ENCODE measurements at places on chromosomes 5 and 9.

DNA sequence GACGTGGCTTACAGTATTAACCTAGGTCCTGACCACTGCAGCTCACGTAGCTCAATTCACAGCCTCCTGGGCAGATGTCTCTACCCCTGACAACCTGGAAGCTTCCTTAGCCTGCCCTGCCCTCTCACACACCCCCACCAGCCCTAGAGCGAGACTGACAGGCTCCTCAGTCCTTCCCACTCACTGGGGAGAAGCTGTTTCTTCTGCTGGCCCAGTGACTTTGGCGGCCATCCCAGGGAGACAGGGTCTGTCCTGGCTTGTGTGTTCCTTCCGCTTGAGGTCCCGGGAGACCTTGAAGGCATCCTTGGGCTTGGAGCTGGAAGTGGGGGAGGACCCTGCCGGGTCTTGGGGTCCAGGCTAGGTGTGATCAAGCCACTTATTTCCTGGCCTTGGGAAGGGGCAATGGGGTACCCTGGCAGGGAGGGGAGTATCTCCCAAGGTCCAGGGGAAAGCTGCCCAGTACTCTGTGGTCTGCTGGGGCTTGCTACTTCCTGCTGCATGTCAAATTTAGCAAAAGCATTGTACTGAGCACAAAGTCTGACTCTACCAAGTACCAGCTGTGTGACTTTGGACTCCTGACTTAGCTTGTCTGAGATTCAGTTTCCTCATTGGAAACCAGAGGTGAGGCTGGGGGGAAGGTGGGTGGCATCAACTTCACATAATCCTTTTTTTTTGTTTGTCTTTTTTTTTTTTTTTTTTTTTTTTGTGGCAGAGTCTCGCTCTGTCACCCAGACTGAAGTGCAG, 1.9 kb downstream of the MIGA2 start:
- DNase-seq: no peak

DNA sequence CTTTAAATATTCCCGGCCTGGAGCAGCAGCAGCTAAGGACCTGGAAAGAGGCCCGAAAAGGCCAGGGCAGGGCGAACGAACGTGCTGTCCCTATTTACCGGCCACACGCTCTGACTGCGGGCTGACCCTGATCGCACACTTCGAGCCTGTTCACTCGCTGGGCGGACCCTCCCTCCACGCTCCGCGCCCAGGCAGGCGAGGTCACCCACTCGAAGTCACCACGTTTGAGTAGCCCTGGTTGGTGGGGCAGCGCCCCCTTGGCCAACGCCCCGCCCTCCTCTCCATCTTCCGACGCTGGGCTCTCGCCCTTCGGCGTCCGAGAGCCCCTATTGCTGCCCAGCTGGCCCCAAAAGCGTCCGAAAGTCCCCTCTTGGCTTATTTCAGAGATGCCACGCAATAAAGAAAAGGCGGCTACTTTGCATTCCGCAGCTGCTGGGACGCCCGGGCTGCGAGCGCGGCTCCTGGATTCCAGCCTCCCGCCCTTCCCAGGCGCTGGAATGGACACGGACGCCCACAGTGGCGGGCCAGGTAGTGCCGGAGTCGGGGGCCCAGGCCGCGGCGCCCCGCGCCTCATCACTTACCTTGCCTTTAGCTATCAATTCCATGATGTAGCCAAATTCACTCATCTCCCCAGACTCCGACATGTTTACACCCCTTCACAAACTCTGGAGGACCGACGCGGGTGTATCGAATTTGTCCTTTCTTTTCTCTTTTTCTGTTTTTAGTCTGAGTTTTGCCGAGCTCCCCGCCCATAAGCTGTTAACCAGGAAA, 9.9 kb upstream of the TRIM36 start:
- DNase-seq: no peak

DNA sequence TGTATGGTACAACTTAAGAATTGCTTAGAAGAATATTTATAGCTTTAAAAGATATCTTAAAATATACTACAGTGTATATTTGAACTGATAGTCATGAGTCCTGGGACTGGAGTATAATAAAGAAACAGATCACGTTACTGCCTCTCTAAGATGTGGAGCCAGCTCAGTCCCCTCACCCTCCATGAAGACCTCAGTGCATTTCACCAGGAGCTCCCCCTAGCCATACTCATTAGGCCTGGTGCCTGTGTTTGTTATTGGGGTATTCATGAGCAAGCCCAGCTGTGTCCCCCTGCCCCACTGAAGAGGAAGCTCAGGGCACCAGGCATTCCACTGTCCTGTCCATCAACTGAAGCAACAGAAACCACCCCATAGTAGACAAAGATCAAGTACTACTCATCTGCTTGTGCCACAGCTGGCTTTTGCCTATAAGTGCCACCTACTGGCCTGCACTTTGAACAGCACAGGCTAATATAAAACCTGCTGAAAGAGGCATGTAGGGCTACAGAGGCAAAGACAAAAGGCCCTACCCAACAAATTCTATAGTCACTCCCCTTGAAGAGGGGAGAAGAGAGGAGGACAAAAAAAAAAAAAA, 850.2 kb upstream of the NUDT12 start:
- DNase-seq: no peak

DNA sequence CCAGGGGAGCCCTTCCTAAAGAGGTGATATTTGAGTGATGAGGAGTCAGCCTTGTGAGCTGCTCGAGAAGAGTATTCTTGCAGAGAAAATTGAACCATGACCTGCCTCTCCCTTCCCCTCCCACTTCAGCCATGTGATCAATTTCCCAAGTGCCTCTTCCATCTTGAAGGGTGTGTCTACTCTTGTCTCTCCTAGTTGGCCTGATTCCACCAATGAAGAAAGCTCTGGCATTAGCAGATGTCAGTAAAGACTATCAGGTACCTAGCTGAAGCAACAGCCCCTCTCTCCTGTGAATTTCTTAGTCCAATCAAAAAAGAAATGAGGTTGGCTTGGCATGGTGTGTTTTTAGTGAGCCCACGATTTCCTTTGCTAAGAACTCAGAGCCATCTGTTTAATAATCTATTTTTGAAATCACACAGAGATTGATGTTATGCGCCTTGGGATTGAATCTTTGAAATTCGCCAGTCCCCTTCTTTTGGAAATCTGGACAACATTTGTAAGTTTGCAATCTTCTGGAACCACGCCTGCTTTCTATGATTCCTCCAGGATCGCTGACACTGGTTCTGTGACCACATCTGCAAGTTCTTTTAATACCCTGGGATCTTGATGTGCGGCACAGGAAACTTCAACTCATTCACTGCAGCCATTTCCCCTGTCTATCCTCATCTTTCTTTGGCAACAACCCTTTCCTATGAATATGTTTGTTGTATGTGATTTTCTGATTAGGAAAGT, 404.6 kb downstream of the DMRT2 start:
- no peak for DNase-seq

DNA sequence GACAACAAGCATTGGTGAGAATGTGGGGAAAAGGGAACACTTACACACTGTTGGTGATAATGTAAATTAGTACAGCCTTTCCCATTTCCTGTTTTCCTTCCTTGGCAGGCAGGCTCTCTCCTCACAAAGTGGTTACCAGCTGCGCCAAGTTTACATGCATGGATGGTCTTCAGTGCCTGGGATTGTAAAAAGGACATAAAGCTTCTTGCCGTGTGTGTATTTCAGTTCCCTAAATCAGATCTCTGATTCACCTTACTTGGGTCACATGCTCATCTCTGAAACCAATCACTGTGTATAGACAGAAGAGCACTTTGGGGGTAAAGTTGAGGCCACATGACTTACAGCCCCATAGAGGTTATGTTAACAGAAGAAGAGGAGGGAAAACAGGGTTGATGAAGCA, 92.8 kb downstream of the CAVIN4 start:
- no peak for DNase-seq

DNA sequence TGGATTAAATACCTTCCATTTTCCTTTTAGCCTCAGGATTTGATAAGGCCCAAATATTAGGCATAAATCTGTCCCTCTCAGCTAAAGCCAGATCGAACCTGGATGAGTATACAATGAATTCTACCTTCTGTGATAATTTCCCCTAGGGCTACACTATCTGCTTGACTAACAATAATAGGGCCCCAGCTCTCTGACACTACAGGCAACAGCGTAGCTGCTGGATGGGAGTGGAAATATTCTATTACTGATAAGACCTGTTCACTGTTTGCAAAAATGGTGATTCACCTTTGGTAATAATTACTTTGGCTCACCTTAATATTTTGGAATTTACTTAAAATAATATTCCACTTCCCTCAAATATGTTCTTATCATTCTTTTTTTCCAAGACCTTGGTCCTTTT, 644.2 kb upstream of the SEMA6A start:
- DNase-seq: no peak

DNA sequence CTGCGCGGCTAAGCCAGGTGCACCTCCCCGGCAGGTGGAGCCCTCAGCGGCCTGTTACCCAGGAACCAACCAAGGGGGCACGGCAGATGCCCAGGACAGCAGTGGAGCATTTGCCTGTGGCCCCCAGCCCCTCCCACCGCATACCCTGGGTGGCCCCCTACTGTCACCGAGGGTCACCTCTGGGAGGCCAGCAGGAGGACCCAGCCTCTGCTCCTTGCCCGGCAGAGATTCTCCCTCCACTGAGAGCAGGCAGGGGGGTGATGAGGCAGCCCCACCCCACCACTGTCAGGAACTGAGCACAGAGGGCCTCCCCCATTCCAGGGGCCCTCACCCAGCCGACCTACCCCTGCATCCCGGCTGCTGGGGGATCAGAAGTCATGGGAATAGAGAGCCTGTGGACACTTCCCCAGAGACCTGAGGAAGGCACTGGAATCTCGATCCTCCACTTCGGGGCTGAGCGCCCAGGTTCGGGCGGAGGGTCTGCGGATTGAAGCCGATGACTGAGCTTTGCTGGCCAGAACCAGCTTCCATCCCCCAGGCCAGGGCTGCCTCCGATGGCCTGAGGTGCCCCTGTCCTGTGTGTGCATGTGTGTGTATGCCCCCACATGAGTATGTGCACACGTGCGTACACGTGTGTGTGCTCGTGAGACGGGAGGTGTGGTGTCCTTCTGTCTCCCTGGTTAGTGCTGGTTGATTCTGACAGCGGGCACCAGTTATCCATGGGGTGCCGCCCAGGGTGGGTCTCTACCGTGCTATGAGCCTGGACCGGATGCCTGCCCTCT, at the start of gene QRFP:
TSS of gene QRFP (minus strand) at position 580 of the 782 bp plus-strand sequence. CDS start 2,974 bp downstream, outside the sequence.
- DNase-seq: no peak

DNA sequence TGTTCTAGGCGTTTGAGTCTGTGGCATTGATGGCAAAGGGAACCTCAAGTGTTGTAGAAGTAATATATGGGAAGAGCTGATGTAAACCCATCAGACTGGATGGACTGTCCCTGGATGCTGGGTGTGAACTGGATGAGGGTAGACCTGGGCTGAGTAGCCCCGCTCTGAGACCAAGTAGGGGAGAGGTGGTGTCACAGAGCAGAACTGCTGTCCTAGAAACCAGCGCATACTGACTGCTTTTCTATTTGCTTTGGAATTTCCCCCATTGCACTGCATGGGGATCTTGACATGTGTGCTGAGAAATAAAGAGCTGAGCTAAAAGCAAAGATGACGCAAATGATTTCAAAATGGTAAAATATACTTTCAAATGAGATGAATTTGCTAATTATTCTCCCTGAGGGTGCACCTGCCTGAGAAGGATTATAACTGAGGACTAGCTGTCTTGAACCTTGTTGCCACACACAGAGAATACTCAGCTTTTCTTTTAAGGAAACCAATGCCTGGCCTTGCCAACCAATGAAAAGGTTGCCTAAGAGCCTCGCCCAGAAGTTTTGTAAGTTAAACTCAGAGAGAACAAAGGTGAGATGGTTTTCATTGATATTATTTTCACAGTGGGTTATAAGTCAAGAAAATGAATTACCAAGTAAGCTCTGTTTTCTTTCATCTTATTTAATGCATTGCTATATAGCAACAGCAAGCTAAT, 44.8 kb downstream of the NIM1K start:
- no peak for DNase-seq

- DNase-seq: no peak
Measured at GRCh38 chr5:115160975-115161475, 8.7 kb downstream of the TRIM36 start.

DNA sequence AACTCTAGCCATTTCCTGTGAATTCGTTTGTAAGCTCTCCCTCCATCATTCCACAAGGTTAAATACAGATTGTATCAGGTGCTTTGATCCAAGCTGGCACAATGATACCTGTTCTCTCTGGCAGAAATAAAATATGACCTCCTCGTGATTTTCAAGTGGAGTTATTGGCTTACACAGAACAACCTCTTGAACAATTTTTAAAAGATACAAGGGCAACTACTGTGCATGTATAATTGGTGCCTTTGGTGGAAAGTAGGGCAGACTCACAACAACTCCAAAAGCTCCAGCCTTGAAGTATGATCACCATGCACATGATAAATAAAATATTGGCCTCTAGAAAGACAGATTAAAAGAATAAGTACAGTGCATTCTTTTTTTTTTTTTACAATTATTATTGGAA, 106.0 kb downstream of the SEMA6A start:
- no peak for DNase-seq

DNA sequence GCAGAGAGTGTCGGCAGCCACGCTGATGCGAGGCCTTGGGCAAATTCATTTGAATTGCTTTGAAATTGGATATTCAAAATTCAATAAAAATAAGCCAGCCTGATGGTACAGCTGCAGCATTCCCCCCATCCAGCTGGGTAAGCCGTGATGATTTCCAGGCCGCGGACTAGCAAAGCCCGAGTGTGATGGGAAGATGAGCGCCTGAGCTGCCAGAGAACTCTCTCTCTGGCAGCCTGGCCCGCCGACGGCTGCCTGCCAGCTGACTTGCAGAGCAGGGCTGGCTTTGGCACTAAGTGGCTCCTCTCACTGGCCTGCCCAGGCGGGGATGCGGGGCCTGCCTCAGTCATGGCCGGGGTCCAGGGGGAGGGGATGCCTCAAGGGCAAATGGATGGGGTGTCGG, 268.3 kb upstream of the WWC1 start:
- no peak for DNase-seq

GRCh38 chr9:5857928-5858327, 25.0 kb upstream of the ERMP1 start:
- DNase-seq: no peak

DNA sequence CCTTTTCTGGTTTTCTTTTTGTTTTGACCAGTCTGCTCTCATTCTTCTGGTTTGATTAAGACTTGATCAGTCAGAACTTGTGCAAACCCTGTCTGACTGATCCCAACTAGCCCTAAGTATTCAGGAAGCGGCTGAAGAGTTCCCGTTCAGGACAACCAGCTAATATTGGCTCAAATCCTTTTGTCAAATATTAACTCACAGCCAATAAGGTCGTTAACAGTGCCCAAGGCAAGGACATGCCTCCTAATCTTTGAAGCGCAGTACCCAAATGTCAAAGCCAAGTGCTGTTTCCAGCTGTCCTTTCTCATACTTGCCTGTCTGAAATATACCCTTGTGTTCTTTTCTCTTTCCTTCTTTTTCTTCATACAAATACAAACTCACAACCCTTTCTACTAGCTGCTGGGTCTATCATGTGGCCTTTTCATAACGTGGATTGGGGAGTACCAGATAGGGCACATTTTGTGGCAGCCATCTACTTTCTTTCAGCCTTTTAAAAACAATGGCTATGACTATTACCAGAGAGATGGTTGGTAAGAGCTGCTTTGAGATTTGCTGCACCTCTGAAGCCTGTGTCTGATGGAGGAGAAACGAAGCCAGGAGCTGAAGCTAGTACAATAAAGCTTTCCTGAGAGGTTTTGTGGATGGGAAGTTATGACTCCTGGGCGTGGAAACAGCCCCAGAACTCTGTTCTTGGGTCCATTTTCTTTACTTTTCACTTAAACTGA, 266.4 kb upstream of the ZNF608 start:
- no peak for DNase-seq

GRCh38 chr5:169655353-169655752, 18.3 kb downstream of the DOCK2 start:
- no peak for DNase-seq

- no peak for DNase-seq
Measured at GRCh38 chr9:127877566-127877998, at the start of gene AK1. AK1 (minus strand) TSS chr9:127877675; CDS start chr9:127874617, 3,058 bp downstream.

GRCh38 chr9:40907657-40908624, 220.5 kb downstream of the FOXD4L6 start:
- no peak for DNase-seq

GRCh38 chr9:124688238-124688904, 82.7 kb downstream of the NR6A1 start:
- DNase-seq: no peak
